ENCODE measurements at places on chromosomes 7 and 10.

DNA sequence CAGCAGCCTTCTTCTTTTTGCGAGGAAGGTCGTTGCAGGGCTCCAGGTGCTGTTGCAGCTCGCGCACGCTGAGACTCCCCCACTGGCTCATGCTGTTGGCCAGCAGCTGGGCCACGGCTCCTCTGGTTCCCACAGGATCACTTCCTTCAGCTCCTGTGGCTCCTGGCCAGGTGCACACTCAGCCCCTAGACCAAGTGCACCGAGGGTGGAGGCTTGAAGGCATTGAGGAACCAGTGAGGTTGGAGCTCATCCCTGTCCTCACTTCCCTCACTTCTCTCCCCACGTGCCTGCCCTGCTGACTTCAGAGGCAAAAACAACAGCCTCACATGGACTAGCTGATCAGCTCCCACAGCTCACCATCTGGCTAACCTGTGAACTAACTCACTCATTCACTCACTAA, 46.2 kb upstream of the ADRB1 start:
- no peak for DNase-seq

GRCh38 chr7:147858421-147858820, 732.1 kb upstream of the C7orf33 start:
- DNase-seq = no peak

DNA sequence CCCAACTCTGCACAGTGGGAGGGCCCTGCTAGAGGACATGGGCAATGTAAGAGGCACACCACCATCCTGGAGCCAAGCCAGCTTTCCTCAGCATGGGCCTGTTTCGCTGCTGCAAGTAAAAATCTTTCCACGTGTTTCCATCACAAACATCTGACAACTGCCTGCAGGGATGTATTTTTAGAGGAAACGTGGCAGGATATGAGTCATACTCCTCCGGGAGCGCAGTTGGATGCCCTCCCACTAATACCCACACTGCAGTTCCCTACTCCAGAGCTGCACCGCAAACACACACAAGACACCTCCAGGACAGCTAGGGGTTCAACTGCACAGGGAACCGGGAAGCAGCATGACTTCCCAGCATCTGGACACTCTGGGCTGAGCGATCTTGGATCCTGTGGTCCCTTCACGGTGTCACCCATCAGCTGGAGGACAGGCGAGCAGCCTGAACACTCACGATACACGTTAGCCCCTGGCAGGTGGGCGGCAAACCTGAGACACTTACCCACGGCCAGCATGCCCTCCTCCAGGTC, 26.1 kb downstream of the PLAC9 start:
- no peak for DNase-seq

DNA sequence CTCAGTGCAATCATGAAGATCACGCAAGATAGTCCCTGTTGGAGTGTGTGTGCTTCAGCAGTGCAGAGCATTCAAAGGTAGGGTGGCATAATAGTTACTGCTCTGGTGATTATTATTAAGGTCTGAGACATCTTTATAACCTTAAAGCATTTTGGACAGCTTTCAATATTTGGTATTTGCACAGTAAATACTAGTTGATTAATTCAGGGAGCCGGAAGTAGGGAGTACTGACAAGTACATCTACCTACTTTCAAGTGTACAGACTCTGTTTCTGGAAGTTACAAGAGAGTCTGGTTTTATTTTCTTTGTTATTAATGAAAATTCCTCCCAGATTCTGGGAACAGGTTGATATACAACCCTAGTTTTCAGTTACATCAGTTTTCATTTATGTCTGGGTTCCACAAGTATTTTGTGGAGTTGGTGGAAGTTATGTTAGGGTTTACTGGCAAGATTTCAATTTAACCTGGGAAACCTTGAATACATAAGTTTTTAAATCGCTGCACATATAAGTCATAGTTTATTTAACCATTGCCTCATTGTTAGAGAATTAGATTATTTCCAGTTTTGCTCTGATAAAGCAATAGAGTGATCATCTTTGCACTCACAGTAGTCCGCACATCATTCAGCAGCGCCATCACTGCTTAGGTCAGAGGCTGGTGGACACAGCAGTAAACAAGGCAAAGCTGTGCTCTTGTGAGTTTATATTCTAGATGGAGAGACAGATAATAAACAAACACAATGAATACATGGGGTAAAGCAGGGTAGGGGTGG, 366.6 kb downstream of the REEP3 start:
- DNase-seq = no peak

GRCh38 chr10:42868530-42868929, 85.9 kb downstream of the BMS1 start:
- no peak for DNase-seq

GRCh38 chr7:30070052-30070451, 41.8 kb downstream of the PLEKHA8 start:
- no peak for DNase-seq

DNA sequence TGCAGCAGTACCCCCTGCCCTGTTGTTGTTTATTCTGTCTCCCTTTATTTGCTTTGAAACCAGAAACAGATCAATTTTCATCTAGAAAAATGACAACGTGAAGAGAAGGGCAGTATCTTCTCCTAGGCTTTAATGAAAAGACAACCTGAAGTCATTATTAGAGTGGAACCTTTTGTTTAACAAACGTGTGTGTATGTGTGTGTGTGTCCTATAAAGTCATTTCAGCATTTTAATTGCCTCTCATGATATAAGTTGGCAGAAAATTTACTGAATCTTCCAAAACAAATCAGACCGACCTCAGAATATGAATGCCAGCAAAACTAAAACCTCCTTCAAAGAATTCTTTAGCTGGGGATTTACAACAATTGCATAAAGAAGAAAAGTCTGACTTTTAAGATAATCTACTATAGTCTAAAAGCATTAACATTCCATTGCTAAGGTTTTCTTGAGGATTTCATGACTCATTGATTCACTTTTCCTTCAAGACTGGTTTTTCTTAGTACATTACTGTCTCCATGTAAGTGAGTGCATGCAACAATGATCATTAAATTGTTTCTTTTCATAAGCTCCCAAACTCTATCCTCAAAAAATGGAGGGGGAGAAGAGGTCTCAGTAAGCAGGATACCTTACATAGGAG, 3.2 kb downstream of the GLI3 start:
- no peak for DNase-seq

- DNase-seq = no peak
Measured at GRCh38 chr7:153496257-153496656, 555.9 kb upstream of the DPP6 start.

DNA sequence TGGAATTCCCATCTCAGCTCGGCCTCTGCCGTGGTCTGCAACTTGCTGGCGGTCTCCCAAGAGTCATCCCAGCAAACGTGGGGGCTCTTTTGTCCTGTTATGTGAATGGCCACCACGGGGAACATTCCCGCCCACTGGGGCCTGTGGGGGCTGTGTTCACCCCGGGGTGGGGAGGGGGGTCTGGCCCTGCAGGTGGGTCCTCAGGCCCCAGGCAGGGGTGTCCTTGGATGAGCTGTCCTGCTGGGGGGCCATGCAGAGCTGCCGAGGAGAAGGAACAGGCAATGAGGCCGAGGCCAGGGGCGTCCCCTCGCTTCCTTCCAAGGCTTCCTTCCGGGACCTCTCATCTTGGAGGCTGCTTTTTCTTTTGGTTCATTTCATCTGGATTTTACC, 24.4 kb upstream of the PITRM1 start:
- no peak for DNase-seq

- no peak for DNase-seq
Measured at GRCh38 chr7:136251826-136252225, 274.7 kb upstream of the MTPN start.

DNA sequence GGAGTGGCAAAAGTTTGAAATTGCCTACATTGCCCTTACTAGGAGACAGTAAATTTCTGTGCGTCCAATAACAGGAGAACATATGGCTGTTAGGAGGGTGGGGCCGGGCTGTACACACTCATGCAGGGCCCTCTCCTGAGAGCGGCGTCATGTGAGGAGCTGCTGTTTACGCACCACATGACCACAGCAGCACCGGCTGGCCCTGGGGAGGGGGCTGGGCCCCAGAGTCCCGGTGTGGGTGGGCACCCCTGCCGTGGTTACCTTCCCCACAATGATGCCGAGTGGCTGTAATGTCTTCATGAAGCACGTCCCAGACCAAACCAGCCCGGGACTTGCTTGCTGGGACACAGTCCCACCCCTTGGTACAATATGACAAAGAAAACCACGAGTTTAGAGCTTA, 308.7 kb downstream of the DNAJB6 start:
- DNase-seq = no peak

DNA sequence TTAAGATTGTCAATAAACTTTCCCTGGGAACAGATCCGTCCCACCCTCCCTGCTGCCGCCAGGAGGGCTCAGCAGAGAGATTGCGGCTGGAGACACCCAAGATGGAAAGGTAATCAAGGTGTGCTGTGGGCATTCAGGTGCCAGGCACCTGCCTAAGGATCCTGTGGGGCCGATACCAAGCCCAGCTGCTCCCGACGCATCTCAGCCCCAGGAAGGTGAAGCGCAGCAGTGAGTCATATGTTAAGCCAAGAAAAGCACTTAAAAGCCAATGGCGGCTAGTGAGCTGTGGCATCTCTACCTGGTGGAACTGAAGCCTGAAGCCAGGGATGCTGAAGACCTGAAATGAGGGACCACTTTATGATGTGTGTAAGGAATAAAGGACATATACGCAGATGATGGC, 6.1 kb downstream of the WDR86 start:
- no peak for DNase-seq

- no peak for DNase-seq
Measured at GRCh38 chr7:45070254-45070642, 18.5 kb downstream of the NACAD start.

DNA sequence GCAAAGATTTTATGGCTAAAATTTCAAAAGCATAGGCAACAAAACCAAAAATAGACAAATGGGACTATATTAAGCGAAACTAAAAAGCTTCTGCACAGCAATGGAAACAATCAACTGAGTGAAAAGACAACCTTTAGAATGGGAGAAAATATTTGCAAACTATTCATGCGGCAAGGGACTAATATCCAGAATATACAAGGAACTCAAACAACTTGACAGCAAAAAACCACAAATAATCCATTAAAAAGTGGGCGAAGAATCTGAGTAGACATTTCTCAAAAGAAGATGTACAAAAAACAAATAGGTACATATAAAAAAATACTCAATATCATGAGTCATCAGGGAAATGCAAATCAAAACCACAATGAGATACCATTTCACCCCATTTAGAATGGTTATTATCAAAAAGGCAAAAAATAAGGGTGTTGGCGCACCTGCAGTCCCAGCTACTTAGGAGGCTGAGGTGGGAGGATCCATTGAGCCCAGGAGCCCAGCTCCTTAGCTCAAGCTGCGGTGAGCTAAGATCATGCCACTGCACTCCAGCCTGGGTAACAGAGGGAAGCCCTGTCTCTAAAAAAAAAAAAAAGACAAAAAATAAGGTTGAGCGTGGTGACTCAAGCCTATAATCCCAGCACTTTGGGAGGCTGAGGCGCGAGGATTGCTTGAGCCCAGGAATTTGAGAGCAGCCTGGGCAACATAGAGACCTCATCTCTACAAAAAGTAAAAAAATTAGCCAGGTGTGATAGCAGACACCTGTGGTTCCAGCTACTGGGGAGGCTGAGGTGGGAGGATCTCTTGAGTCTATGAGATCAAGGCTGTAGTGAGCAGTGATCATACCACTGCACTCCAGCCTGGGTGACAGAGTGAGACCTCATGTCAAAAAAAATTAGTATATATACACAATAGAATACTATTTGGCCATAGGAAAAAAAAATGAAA, 4.2 kb upstream of the CCM2 start:
- no peak for DNase-seq
